ENCODE measurements at places on chromosomes 6 and 20. TPM values are rescaled to one million over a fixed set of nuclear protein-coding genes. Genes with fewer than 3 reads are reported as not detected.

CAPN11 gene
- total RNA-seq, result not detected

LY6G6F gene
- not detected for total RNA-seq

RAD21L1 gene
- under 0.01 TPM for total RNA-seq

XKR7 gene
- 9.8 TPM for total RNA-seq

Measured in frontal cortex (tissue), 4 donors.